ENCODE measurements at places on chromosomes 16 and 17.

DNA sequence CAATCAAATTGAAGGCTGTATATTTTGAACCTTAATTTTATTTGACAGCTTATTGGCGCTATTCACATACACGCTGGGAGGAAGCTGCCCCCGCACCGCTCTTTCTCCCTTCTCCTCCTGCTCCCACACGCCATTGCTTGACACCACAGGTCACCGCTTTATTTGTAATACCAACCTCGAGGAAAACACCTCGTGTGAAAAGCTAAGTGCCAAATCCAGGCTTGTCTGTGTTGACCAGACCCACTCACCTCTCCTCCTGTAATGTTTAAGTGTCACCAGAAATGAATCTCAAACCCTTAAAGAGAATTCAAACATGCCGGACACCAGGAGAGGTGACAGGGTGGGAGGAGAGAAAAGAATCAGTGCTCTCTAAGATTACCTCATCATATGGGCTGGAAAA lies 331.4 kb downstream of the GRIN2A start:
- no peak for DNase-seq

DNA sequence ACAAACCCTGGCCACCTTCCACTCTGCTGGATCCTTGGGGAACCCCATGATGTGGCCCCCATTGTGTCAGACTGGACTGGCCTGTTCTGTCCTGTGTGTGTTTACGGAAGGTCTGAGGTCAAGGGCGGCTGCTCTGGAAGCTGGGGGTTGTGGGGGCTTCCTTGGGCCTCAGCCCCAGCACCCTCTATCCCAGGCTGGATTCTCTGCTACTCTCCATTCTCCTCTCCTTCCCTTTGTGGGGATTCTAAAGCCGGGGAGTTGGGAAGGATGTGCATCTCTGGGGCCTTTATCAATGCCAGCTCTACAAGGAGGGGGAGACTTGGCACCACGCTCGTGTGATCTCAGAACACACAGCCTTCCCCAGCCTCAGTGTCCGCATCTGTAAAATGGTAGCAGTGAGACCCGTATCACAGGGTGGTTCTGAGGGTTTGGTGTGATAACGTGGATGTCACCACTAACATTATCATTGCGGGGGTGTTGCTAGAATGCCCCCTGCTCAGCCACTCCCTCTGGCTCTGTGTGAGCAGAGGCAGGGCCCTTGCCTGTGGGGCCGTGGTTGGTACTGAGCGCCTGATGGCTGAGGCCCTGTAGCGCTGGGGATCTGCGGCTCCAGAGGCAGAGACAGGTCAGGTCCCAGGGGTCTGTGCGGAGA lies 18.1 kb downstream of the ADGRG1 start:
- no peak for DNase-seq

DNA sequence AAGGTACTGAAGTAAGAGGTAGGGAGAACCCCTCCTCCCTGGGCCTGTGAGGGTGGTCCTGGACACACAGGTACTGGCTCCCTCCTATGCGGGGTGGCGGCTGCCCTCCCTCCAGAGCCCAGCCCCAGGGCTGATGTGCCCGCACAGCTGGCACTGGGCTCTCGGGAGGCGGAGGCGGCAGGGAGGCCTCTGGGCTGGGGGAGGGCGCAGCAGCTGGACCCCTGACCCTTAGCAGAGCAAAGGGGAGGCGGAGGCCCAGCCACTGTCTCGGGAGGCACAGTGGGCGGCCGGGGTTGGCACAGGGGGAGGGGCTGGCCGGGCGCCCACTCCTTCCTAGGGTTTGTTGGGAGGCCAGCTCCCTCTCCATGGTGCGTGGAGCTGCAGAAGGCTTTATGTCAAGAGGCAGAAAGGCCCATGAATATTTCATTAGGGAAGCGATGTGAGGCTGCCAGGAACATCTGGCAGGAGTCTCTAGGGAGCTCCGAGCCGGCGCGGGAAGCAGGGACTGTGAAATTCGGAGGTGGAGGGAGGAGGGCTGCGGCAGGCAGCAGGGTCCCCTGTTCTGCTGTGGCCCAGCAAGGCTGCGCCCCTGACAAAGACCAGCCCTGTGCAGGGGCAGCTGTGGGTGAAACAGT lies 44.1 kb upstream of the ACSF3 start:
- no peak for DNase-seq

DNA sequence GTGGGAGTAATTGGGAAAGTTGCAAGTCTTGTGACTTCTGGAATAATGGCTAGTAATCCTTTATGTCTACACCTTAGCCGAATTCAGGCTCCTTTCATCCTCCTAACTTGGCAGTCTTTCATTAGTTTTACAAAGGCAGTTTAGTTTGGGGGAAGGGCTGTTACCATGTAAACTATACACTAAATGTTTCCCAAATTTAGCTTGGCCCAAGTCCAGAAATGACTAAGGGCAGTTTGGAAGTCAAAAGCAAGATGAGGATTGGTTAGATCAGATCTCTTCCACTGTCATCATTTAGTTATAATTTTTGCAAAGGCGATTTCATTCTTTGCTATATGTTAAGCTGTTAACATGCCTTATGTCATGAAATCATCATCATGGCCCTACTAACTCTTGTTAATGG lies 115.4 kb upstream of the CACNG3 start:
- DNase-seq, result no peak

- no peak for DNase-seq
Observed at GRCh38 chr17:79837888-79838521, 1.2 kb downstream of the CBX4 start.

DNA sequence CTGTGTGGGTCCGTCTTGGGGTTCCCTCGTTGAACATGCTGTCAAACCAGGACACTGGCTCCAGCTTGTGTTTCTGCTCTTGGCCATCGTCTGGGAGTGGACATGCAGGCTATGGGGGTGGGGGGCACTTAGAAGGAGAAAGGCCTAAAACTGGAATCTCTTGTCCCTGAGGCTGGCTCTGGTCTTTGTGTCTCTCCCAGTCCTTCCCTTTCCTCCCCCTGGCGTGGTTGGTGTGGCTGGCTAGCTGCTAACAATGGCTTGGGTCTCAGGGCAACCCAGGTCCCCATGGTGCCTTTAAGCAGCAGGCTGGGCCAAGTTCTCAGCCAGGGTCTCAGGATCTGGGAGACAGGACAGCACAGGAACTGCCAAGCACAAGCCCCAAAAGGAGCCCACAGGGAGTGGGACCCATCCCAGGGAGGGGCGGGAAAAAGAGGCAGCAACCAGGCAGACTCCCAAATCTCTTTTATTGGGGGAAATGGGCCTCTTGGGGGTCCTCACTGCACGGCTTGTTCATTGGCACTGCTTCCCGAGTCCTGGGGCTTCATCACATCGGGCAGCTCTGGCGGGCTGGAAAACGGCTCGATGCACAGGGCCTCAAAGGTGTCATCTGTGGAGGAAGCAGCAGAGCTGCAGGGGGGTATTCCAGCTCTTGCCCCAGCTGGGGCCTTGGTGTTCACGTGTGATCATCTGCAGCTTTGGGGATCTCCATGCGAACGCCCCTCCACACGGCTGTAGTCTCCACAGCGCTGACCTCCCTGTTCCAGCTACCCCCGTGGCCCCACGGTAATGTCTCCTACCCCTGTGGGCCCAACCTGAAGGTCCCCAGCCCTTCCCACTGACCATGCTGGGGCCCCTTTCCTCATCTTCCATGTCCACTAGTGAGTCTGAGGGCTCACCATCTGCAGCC lies 5.3 kb downstream of the ELOB start:
- DNase-seq, result no peak

DNA sequence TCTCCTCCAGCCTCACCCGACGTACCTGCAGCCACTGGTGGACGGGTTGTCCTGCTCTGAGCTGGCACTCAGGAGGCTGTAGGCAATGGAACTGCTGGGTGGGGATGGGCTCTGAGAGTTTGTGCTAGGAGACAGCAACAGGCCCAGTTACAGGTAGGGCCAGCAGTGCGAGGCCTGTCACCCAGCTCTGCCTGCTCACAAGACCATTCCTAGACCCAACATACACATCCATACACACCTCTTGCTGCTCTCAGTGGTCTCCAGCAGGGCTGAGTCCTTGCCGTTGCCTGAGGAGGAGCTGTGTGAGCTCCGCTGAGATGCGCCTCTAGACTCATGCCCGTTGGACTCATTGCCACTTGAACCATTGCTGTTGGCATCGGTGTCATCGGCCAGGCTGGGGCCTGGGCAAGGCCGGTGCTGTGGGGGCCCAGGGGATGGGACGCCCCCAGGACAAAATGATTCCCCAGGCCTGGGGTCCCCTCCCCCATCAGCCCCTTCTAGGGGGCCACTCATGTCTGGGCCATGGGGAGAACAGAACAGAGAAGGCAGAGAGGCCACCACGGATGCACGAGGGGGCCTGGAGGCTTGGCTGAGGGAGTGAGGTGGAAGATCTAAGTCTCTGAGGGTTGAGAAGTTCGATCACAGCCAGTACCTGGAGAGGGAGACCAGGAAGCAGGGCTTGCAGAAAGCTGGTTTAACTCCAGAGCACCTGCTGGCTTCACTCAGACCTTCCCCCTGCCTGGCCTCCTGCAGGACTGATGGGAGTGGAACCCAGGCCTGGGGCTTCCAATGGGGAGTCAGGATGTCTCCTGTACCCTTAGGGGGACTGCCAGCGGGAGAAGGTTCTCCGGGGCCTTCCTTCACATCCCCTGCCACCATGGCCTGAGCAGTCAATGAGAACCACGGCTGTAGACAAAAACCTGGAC lies 1.7 kb downstream of the PER1 start:
- DNase-seq, result no peak

DNA sequence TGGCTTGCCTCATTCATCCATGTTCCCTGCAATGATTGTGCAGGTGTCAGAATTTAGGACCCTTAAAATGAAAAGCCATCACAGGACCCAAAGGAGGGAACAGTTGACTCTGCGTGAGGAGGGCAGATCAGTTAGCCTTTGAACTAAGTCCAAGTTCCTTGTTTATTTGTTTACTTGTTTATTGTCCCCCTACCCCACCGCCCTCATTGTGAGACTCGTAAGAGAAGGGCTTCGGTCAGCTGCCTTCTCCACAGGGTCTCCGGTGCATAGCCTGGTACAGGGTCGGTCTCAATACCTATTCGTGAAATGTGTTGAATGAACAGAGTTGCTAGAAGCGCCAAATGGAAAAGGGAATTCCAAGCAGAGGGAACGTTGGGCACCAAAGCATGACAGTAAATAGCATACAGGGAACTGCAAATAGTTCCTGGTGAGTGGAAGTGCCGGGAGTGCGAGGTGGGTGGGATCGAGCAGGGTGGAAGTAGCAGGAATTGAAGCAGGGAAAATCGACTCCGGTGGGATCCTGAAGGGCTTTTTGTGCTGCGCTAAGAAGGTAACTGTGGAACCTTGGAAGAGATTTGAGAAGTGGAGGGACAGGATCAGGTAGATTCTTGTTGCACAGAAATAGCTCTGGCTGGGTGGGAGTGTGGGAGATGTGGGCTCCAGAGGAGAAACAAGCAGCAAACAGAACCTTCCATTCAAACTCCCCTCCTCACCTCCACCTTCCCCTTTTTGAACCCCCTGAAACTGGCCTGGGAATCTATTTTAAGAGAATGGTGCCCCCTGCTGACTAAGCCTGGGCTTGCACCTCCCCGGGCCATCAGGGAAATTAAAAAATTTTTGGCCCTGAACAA lies 12.7 kb downstream of the SLC35B1 start:
- DNase-seq, result no peak

DNA sequence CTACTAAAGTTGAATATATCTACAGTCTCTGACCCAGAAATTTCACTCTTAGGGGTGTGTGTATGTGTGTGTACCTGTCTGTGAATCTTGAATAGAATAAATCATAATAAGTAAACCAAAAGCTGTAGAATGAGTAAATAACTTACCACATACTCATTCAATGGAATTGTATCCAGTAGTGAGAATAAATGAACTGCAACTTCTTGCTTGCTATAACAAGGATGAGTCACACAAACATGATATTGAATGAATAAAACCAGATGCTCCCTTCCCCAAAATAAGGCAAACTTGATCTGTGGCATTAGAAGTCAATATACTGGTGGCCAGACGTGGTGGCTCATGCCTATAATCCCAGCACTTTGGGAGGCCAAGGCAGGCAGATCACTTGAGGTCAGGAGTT lies 259.8 kb upstream of the MON1B start:
- no peak for DNase-seq

DNA sequence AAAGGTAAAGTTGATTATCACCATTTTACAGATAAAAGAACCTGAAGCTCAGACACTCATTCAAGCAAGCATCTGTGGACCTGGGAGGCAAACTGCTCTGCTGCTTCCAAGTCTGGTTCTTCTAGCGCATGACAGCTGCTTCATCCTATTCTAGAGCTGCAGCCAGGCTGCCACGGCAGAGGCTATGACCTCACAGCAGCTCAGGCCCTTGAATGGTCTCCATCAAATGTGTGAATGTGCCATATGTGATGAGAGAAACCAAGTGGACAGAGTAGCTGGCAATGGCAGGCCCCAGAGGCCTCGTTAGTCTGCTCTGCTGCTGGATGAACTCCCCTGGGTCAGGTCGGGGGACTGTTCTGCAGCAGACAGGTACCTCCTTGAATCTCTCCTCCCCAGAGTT lies 30.7 kb upstream of the FOXJ1 start:
- no peak for DNase-seq

- DNase-seq, result no peak
Observed at GRCh38 chr17:80859002-80859941, 132.4 kb upstream of the CHMP6 start.

- no peak for DNase-seq
Observed at GRCh38 chr16:70490261-70490660, 33.1 kb downstream of the COG4 start.

- no peak for DNase-seq
Observed at GRCh38 chr17:59330053-59330942, 1.2 kb upstream of the YPEL2 start.

DNA sequence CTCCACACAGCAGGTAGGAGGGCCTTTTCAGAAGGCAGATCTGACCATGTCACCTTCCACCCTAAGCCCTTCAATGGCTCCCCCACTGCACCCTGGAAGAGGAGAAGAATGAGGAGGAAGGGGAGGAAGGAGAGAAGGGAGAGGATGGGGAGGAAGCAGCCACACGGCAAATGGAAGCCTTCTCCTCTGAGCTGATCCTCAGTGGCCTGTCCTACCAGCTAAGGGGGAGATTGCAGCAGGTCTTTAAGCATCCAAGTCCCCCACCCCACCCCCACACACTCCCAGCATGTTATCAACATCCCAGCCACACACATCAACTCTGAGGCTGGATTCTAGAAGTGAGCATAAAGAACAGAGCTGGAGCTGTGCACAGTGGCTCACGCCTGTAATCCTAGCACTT lies 46.2 kb upstream of the RBFOX3 start:
- no peak for DNase-seq

DNA sequence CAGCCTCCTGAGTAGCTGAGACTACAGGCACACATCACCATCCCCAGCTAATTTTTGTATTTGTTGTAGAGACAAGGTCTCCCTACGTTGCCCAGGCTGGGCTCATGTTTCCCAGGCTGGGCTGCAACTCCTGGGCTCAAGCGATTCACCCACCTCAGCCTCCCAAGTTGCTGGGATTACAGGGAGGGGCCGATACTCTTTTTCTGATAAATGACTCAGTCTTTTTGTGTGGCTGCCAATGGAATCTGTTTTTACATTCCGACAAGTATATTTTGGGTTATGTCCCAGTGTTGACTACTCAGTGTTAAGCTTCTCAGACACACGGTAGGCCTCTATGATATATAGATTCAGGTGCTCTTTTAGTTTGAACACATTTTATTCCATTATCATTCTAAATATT lies 58.1 kb downstream of the SLFN11 start:
- DNase-seq, result no peak

- DNase-seq, result no peak
Observed at GRCh38 chr16:873243-873661, 72.7 kb upstream of the GNG13 start.

- no peak for DNase-seq
Observed at GRCh38 chr16:17204206-17204605, 266.6 kb downstream of the XYLT1 start.

All from SW 1271 (cell line).